Stimulated activated CD4-positive, alpha-beta T cell treated with anti-CD3 and anti-CD28 coated beads, Interleukin-12 subunit alpha, Interleukin-12 subunit beta, amount 100 ng/mL, for 4 hours (primary cell): ENCODE measurements at places on chromosomes 3 and 15.

DNA sequence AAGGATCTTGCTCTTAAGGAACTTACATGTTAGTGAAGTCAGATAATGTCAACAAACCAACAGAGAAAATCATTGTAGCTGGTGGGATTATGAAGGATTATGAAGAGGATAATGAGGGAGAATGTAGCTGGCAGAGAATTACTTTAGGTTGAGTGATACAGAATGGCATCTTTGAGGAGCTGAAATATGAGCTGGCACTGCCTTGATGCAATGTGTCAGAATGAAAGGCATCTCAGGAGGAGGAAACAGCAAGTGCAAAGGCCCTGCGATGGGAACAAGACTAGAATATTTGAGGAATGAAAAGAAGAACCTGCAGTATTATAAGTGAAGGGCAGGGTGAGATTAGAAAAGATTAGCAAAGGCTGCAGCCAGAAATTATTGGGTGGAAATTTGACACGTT is 237.2 kb upstream of the ADAMTS9 start:
- no peak for DNase-seq

GRCh38 chr3:127678315-127678599 is 5.5 kb downstream of the ABTB1 start:
- no peak for DNase-seq

DNA sequence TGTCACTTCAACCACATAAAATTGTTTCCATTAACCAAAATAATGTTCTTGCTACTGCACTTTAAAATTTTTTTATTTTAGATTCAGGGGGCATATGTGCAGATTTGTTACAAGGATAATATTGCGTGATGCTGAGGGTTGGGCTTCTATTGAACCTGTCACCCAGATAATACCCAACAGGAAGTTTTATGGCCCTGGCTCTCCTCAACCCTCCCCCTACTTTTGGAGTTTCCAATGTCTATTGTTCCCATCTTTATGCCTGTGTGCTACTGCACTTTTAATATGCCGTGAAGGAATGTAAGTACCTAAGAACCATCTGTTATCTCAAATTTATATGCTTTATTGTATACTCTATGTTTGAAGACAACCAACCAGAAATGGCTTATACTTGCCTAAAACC is 42.0 kb upstream of the IMPG2 start:
- no peak for DNase-seq

GRCh38 chr15:92906563-92907081 is 6.5 kb downstream of the CHD2 start:
- no peak for DNase-seq

DNA sequence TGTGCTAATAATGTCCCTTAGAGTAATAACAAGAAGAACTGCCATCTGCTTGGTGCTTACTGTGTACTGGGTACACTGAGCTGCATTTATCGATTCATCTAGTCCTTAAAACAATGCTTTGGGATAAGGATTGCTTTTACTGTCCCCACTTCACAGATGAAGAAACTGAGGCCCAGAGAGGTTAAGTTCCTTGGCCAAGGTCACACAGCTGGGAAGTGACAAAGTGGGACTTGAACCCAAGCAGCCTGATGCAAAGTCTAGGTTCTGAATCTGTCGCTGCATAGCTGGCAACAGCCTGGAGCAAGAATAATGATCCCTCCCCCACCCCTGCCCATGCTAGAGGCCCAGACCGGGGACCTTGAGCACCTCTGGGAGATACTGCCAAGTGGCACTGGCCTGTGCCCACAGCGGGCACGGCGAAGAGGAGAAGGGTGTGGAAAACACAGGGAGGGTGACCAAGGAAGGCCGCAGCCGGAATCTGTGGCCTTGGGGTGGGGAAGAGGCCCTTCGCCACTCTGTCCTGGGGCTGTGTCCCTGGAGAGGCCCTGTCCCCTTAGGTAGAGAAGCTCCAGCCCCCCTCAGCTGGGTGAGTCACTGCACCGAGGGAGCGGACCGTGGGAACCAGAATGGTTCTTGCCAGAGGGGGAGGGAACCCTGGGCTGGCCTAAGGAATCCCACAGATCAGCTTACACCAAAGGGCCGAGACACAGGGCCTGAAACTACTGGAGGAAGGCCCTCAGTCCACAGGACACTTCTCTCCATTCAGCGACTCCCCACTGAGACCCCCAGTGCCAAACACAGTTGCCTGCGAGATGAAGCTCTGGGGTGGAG is 3.5 kb downstream of the PLXND1 start:
- no peak for DNase-seq

- no peak for DNase-seq
These were observed 472 bp downstream of the CHST14 start for GRCh38 chr15:40471105-40471807.

DNA sequence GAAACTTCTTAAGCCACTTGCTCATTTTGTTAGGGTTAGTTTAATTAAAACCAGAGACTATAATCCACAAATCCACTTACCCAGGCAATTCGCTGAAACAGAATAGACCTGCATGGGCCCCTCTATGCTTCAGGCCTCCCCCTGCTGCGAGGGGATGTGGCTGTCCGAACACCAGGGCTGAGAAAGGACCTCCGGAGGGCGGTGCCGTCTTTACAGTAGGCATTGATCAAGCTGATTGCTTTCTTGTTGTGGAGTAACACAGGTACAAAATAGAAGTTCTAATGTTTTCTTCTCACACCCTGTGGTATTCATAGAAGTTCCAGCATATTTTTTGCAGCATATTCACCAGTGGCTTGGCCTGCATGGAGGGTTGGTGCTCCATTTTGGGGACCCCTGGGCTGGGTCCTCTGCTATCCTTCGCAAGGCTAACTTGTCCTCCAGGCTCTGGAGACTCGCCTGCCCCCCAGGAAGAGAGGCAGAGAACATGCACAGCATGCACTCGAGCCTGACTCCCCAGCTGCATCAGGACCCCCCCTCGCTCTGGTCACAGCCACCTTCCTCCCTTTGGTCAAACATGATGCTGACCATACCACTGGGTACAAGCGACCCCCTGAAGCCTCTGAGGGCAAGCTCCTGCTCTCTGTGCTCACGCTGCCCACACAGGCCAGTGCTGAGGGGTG is 55.3 kb downstream of the TPRA1 start:
- no peak for DNase-seq

GRCh38 chr3:102353805-102354204 is 81.0 kb upstream of the ZPLD1 start:
- no peak for DNase-seq

- no peak for DNase-seq
These were observed 404.4 kb upstream of the MDFIC2 start for GRCh38 chr3:70716832-70717231.

DNA sequence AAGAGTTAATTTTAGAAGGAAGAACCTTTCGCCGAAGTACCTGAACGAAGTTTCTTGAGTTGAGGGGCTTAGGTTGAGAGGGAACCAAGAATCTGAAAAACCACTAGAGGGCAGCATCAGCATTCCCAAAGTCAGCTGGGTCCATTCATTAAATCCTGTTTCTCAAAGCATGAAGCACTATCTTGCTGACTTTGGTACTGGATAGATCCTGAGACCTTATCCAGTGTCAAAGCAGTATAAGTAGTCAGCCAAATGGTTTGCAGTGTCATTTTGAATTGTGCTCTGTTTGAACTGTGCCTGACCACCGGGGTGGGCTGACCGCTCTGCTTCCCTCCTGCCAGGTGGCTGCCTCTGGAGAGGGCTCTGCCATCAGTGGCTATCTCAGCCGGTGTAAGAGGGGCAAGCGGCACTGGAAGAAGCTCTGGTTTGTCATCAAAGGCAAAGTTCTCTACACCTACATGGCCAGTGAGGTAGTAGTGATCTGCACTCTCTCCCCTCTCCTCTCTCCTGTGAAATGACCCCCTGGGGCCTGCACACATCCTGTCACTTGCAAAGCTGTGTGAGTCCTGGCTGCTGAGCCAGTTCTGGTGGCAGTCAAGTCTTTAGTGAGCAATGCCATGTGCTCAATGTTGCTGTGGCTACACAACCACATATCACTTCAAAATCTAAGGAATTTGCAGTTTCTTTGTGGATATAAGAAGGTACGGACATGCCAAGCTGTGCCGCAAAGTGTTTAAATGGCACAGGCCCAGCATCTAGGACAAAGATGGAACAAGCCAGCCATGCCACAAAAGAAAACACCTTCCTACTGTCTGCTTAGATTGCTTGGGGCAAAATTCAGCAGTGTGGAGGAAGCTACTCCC is 21.4 kb upstream of the NR2C2 start:
- DNase-seq = no peak

GRCh38 chr3:179972881-179973423 is 63.8 kb downstream of the PEX5L start:
- DNase-seq = no peak

DNA sequence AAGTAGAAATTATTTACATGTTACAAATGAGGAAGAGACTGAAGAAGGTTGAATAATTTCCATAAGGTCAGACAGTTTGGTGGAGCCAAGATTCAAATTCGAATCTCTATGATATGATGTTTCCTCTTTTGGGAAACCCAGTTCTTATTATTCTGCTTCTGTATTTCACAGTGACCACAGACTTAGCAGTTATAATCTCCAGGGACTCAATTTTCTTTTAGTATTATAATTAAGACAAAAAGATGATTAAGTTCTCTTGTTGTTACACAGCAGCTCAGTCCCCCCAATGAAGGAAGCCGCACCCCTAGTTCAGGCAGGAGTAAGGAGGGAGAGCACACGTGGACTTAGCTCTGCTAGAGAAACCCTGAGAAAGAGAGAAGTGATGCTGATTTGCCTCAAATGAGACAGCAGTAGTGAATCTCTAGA is 130.6 kb downstream of the CCNL1 start:
- no peak for DNase-seq

DNA sequence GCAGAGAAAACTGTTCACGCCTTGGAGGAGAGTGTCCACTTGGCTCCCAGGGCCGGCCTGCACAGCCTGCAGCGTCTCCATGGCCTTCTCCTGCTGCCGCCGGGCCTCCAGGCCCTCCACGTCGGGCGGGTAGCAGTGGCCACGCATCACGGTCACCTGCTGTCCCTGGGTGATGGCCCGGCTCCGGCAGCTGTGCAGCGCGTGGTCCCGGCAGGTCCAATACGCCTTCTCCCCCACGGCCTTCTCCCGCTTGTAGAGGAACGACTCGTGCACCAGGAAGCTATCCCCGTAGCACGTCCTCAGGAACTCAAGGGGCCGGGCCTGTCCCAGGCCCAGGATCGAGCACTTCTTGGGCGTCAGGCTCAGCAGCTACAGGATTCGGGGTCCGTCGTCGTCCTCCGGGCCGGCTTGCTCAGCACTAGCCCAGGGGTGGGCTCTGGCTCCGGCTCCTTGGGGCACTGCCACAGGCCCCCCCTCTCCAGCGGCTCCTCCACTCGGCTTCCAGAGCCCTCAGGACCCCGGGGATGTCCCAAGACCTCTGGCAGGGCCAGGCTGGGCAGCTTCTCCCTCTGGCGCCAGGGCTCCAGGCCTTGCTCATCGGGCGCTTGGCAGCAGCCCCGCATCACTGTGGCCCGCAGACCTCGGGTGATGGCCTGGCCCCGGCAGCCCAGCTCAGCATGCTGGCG is 83.6 kb upstream of the FXR1 start:
- DNase-seq = no peak

DNA sequence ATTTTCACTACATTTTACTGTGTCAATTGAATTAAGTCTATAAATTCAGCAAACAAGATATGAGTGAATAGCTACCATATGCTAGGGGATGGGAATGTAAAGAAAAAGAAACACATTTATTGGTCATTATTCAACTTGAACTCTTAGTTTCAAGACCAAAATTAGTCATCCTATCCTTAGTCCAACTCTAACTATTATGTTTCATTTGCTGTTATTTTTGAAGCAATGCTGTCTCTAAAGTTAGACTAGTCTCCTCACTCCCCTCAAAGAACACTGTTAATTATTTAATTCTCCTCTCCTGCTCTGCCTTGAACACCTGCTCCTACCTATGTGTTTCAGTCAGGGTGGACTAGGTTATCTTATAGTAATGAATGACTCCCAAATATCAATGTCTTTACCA is 920.9 kb downstream of the TUSC7 start:
- no peak for DNase-seq

- DNase-seq = no peak
These were observed 21.4 kb downstream of the MB21D2 start for GRCh38 chr3:192896208-192896607.

- DNase-seq = no peak
These were observed 59.4 kb upstream of the PRR23C start for GRCh38 chr3:139104062-139104461.

DNA sequence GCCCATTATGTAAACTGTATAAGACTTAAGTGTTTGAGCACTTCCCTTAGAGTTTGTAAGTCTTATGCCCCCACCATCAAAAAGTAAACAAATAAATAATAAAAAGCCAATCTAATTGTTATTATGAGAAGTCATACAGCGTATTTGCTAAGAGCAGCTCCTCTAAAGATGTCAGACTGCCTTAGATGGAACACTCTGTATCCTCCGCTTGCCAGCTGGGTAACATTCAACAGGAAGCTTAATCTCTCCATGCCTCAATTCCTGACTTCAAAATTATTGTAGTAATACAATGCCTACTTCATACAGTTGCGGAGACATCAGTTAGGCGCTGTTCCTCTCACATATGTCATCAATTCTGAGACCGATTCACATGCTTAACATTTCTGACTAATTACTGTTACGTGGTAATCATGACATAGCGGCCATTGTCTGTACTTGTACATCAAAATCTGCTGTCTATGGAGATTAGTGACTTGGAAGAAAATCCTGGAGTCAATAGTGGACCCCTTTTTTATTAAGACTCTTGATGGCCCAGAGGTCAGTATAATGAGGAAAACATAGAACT is 417.7 kb downstream of the LPP start:
- DNase-seq = no peak

DNA sequence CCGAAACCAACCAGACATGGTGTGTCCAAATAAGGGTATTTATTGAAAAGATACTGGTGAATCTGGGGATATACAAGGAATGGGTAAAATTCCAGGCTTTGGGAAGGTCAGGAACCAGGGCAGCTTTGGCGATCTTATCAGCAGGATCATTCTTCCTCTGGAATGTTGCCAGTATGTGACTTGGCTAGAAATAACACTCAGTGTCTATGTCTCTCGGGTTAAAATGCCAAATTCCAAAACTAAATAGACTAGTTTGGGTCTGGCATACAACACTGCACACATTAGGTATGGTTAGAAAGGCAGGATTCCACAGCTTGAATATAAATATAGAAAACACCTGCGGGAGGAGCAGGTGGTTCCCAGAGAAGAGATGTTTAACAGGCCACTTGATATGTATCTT is 220.2 kb upstream of the CD96 start:
- DNase-seq = no peak
